Cortex of kidney (tissue), 1 donor: ENCODE measurements at places on chromosomes 11 and 22.

DNA sequence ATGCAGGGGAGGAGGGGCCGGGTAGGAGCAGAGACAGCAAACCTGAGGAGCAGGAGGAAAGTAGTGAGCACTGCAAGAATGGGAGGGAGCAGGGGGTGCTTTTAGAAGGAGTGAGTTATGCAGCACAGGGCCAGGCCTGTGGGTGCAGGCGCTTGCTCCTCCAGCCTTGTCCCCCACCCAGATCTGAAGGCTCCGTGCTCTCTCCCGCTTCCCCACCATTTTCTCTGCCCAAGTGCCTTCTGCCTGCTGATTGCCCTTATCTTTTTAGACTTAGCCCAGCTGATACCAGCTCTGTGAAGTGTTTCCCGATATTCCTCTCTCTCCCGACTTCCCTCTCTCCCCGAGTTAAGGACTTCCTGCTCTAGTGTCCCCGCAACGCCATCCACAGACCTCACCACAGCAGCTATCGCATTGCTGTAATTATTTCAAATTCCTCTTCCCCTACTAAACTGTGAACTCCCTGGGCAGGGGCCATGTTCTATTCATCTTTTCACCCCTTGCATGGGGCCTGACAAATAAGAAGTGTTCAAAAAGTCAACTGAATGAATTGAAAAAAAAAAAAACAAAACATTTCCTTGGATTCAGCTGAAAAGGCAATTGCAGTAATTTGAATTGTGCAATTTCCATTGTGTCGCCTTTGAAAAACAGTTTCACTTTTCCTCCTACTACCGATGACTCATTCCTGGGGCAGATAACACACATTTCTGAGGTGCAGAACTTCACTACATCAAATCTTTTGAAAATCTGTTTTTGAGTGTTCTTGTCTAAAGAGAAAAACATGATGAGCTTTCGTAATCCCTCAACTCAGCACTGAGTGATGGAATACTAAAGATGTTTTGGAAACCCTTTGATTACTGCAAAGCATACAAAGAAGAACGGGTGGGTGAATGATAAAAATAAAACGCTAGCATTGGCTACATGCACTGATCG lies 69.7 kb upstream of the BMAL1 start:
- no peak for DNase-seq

DNA sequence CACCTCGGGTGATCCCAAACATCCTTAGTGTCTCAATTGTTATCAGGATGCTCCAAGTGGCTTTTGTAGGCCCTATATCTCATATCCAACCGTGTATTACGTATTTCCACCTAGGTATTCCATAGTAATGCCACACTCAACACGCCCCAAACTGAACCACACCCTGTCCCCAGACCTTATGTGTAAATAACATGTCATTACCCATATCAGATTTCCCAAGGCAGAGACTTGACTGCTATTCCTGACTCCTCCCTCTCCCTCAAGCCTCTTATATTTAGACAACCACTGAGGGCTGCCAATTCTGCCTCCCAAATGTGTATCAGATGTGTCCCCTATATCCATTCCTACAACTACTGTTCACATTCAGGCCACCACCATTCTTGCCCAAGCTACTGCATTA lies 132.8 kb upstream of the NCAM1 start:
- no peak for DNase-seq

- DNase-seq, result no peak
Observed at GRCh38 chr11:105449100-105449734, 160.7 kb upstream of the GRIA4 start.

DNA sequence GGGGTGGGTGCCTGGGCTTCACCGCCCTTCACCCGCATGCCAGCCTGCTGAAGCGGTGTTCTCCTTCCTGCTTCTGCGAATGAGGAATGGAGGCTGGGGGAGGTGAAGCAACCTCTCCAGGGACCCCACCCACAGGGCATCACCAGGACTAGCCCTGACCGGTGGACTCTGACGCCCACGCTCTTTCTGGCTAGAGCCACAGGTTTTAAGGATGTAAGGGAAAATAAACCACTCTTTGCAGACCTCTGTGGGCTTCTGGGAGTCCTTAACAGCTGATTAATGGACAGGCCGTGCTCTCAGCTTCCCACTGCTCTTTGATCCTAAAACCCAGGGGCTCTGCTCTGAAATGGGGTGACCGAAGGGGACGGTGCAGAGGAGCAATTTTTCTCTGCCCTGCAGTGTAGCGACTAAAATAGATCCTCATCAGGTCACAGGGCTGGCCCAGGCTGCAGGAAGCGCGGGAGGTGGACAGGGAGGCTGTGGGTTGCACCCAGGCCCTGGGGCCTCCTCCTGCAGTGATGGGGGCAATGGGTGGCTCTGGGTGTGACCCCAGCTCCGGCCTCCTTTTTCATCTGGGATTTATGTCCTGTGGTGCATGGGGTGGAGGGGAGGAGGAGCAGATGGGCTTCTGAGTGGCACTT lies 127.4 kb downstream of the CACNA1I start:
- DNase-seq, result no peak

- DNase-seq, result no peak
Observed at GRCh38 chr11:14460147-14460546, 39.5 kb downstream of the COPB1 start.

DNA sequence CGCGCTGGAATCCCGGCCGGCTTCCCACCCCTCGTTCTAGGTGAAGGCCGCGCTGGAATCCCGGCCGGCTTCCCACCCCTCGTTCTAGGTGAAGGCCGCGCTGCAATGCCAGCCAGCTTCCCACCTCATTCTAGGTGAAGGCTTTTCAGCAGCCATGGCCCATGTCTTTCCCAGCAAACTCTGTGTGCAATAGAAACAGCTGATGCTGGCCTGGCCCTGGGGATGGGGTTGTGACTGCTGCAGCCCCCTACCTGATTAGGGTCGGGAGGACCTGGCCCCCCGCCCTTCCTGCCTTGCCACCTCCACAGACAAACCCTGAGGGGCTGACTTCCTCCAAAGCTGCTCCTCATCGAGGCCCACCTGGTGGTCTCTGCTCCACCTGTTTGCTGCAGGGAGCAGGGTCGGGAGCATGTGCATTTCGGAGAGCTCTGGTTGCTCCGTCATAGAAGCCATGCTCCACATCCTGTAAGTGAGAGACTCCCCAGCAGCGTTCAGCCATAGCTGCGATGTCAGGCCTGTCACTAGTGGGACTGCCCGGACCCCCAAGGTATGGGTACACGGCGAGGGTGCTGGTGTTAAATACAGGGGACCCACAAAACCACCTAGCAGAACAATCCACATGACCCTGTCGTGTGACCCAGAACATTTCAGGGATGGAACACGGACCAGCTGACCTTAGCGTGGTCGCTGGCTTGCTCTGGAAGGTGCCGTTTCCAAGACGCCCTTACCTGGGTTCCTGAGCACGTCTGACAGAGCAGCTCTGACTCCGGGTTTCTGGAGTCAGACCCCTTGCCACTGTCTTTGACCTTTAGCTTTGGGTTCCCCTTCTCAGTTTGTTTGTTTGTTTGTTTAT lies 3.3 kb downstream of the ZBED4 start:
- no peak for DNase-seq

- no peak for DNase-seq
Observed at GRCh38 chr11:35099278-35100012, 39.5 kb upstream of the CD44 start.

DNA sequence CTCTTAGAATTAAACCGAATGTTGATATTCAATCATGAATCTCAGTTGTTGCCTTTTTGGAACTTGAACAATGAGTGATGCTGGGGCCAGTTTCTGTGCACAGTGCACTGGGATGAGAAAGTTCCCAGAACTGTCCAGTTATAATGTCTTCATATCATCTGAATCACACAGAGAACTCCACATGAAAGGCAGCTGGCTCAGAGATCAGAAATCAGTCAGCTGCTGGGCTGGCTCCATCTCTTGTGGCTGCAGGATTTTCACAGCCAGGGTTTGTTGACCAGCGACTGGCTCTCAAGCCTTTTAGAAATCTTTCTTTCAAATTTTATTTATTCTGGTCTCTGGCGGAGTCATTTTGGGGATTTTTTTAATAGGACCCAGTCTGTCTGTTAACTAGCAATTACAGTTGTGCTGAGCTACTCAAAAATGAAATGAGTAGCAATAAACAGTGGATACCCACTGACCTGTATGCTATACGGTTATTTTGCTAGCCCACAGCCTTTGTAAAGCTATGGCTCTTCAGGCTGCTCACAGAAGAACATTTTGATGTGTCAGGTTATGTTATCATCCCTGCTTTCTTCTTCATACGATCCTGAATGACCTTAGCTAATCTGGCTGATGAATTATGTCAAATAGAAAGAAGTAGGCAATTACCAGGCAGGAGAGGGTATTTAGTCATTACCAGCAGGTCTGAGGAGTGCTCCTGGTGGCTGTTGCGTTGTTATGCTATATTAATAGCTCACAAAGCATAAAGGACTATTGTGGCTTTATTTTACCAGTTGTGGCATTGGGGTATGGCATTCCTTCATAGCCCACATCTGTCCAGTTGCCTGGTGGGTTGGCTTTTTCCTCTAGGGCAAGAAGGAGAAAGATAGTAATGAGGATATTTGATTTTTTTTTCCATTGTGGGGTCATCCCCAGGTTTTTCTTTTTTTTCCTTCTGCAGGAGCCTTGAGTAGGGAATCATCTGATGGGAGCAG lies 3.6 kb downstream of the FAT3 start:
- no peak for DNase-seq

- no peak for DNase-seq
Observed at GRCh38 chr11:115421352-115421991, 82.7 kb downstream of the CADM1 start.

DNA sequence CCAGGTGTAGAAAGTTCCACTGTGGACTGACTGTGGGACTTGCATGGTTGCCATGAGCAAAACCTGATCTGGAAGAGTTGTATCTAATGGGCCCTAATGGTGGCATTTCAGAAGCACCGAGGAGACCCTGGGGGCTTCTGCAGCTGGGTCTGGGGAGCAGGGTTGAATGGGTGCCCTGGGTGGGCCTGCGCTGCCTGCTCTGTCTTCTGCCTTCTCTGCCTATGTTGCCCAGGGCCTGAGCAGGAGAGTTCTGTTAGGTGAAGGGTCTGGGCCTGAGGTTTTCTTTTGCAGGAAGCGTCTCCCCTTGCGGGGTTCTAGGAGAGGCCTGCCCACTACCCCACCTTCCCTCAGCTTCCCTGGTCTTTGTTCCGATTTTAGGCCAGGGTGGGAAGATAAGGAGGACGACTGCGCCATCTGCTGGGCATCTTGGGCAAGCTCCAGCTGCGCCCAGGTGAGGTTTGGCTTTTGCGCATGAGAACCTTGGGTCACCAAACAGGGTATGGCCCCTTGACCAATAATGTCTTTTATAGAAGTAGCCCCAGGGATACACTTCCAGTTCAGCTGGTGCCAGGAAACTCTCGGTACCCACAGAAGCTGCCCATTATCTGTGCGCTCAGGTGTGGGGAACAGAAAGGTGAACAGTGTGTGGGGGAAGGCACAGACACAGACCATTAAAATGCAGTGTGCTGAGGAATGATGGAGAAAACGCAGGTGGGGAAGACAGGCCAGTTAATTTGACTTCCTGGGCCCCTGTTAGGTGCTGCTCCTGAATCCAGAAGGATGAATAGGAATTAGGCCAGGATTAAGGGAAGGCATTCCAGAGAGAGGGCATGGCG lies 23.2 kb downstream of the COMMD9 start:
- DNase-seq, result no peak

DNA sequence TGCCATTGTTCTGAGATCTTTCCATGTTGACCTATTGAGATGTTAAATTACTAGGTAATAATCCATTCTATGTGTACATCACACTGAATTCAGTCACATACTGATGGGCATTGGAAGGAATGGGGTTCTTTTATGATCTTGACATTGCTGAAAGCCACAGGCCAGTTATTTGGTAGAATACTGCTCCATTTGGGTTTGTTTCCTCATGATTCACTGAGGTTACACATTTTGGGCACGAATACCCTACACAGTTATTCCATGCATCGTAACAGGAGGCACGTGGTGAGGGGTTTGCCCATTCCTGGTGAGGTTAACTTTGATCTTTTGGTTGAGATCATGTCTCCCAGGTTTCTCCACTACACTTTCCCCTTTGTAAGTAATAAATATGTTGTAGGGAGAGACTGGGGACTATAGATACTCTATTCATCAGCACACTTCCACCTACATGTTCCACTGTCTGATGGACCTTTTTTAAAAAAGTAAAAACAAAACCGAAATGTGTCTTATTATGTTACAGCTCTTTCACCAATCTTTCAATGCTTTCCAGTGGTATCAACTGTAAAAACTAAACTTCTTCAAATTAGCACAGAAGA lies 12.0 kb upstream of the FOLR1 start:
- no peak for DNase-seq

GRCh38 chr11:12827929-12828812 lies 153.9 kb downstream of the TEAD1 start:
- DNase-seq, result no peak

GRCh38 chr11:7587712-7588111 lies 73.9 kb downstream of the PPFIBP2 start:
- no peak for DNase-seq

- DNase-seq, result no peak
Observed at GRCh38 chr11:97968071-97968470, 1052.7 kb upstream of the CNTN5 start.

- DNase-seq, result no peak
Observed at GRCh38 chr22:46604306-46604690, 15.9 kb upstream of the GRAMD4 start.

GRCh38 chr11:22430141-22430541 lies 92.0 kb downstream of the SLC17A6 start:
- DNase-seq, result no peak

- DNase-seq, result no peak
Observed at GRCh38 chr11:111582163-111582562, 20.1 kb upstream of the SIK2 start.

GRCh38 chr22:35357883-35358621 lies 22.8 kb upstream of the HMOX1 start:
- no peak for DNase-seq

DNA sequence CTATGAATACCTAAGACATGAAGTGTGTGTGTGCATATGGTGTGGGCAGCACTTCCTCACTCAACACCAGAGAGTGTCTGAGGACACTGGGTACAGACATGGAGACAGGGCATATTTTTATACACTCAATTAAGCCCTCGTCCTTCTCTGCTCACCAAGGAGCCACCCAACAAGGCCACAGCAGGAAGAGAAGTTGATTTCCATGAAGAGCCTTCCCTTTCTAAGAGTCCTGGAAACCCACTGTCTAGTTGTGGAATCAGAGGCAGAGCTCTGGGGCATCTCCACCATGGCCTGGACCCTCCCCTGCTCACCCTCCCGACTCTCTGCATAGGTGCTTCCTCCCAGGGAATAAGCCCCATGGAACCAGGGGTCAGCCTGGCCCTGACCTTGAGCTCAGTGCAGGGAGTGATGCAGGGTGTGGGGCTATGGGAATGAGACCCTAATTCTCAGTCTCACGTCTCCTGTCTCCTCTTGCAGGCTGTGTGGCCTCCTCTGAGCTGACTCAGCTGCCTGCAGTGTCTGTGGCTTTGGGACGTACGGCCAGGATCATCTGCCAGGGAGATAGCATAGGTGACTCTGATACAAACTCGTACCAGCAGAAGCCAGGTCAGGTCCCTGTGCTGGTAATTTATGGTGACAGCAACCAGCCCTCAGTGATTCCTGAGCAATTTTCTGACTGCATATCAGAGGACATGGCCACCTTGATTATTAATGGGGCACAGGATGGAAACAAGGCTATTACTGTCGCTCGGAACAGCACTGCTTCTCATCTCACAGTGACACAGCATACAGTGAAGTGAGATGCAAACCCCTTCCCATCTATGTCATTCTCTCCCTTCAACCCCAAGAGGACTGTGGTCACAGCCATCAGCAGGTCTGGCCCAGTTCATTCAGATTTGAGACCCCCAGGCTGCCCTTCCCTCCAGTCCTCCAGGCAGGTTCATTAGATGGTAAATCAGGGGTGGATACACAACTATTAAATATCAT lies 14.6 kb upstream of the IGLL5 start:
- no peak for DNase-seq
